ENCODE measurements at places on chromosomes 6 and 20.

GRCh38 chr6:9848094-9848493 is 566.8 kb downstream of the TFAP2A start:
- no peak for DNase-seq

- no peak for DNase-seq
These were observed 42.6 kb downstream of the DSTN start for GRCh38 chr20:17612287-17612991.

DNA sequence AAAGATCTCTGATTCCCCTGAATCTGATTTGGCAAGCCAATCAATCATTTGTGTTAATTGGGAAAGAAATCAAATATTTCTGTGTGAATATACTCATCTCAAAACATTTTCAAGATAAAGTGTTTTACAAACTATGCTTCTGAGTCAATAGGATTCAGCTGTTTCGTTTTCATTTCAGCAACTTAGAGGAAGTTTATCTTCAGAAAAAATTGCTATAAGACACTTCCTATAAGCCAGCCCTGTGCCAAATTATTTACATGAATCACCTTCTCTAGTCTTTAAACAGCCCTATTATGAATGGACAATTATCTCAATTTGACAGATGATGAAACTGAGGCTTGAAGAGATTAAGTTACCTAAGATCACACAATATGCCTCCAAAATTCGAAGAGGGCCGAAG is 10.9 kb downstream of the DEFB129 start:
- no peak for DNase-seq

GRCh38 chr20:25076731-25077609 is 5.0 kb downstream of the VSX1 start:
- DNase-seq = peak; percentile 48

All from NCI-H526 treated with DMSO at 0.1 percent for 48 hours (cell line).